Daoy (cell line): ENCODE measurements at places on chromosomes 4 and X.

DNA sequence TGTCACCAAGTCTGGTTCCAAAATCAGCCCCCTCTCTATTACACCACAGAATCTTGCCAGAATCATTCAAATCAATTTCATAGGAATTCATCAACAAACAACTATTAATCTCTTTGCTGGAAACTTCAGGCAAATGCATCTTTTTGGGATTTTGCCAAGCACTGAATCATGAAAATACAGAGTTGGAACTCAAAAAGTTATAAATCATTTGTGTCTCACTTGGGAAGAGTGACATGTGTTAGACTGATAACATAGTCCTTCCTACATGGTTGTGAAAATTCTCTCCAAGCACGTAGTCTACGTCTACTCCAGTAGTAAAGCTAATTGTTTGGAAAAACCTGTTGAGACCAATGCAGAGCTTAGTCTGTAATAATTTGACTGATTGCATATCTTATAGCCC lies 19.0 kb downstream of the CXCL8 start:
- DNase-seq: no peak

DNA sequence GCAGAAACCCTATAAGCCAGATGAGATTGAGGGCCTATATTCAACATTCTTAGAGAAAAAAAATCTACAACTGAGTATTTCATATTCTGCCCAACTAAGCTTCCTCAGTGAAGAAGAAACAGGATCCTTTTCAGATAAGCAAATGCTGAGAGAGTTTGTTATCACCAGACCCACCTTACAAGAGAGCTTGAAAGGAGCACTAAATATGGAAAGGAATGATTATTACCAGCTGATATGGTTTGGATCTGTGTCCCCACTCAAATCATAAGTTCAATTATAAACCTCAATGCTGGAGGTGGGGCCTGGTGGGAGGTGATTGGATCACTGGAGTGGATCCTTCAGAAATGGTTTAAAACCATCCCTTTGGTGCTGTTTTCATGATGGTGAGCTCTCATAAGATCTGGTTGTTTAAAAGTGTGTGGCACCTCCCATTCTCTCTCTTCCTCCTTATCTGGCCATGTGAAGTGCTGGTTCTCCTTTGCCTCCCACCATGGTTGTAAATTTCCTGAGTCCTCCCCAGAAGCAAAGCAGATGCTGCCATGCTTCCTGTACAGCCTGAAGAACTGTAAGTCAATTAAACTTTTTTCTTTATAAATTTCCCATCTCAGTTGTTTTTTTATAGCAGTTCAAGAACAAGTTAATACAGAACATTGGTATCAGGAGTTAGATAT lies 144.2 kb downstream of the MSN start:
- DNase-seq: no peak

GRCh38 chrX:139932073-139932900 lies 566 bp downstream of the ATP11C start:
- peak; percentile 50 for DNase-seq

GRCh38 chr4:113588895-113589668 lies 172.5 kb downstream of the CAMK2D start:
- DNase-seq: no peak

- DNase-seq: peak; percentile 40
Observed at GRCh38 chrX:100829730-100830129, 9.5 kb downstream of the CSTF2 start.

DNA sequence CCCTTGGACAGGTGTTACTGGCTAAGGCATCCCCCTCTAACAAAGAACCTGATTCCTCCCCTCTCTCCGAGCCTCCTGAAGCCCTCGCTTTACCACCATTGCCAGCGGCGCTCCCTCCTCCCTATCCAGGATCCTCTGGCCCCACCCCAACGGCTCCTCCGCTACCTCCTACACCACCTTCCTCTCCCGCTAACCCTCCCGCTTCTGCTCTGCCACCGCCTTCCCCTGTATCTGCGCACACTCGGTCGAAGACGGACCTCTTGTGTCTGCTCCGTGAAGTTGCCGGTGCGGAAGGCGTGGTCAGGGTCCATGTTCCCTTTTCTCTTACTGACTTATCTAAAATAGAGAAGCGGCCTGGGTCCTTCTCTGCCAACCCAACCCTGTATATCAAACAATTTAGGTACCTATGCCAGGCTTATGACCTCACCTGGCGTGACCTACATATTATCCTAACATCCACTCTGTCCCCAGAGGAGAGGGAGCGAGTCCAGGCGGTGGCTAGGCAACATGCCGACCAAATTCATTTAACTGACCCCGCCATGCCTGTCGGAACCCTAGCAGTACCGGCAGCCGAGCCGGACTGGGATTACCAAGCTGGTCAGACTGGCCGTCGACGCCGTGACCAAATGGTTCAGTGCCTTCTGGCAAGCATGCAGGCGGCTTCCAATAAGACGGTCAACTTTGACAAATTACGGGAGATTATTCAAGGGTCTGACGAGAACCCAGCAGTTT lies 958.9 kb downstream of the RPA4 start:
- DNase-seq: peak; percentile 70

DNA sequence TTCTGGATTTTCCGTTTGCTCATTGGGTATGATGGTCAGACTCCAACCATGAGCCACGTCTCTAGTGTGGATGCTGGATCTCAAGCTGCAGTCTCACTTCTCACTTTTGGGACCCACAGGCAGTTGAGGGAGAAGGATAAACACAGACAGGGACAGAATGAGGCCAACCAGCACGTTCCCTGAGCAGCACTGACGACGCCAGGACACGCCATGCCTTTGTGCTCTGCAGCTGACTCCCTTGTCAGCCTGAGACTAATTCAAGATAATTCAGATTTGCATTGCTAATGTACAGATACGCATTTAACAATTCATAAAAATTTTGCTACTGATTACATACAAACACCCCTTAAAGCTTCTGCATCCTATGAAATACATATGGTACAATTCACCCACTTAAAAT lies 106.5 kb downstream of the FAM193A start:
- DNase-seq: no peak

DNA sequence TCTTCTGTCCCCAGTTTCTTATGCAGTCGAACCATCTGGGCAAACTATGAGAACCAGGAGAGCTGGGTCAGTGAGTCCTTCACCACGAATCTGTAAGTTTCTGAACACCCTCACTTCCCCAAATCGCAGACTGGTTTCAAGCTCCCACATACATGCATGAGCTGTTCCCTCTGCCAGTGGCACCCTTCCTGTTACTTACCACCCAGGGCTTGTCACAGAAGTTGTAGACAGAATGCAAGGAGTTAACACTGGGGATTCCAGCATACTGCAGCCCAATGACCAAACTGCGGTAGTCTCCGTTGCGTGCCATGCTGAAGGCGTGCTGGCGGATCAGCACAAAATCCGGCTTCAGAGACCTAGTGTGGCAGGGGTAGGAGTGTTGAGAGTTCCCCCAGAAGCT lies 14.6 kb downstream of the SYN1 start:
- DNase-seq: no peak

GRCh38 chr4:102341201-102341600 lies 4.1 kb downstream of the SLC39A8 start:
- DNase-seq: no peak

DNA sequence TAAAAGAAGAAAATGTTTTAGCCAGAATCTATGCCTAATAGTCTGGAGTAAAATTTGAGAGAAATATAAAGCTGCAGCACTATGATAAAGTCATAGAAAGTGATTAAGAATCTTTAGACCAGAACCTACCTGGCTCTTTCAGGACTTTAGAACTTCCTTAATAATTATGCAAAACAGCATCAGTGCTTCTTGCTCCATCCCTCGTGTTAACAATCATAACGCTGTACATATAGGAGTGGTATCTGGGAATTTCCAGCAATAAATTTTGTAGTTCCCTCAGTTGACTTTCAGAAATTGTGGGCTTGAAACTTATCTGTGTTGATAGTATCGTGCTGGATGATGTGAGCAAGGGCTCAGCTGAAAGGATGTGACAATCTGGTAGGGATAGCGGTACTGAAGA lies 102.1 kb upstream of the RASGEF1B start:
- no peak for DNase-seq

GRCh38 chr4:173507471-173508385 lies 22.3 kb downstream of the HAND2 start:
- DNase-seq: no peak

DNA sequence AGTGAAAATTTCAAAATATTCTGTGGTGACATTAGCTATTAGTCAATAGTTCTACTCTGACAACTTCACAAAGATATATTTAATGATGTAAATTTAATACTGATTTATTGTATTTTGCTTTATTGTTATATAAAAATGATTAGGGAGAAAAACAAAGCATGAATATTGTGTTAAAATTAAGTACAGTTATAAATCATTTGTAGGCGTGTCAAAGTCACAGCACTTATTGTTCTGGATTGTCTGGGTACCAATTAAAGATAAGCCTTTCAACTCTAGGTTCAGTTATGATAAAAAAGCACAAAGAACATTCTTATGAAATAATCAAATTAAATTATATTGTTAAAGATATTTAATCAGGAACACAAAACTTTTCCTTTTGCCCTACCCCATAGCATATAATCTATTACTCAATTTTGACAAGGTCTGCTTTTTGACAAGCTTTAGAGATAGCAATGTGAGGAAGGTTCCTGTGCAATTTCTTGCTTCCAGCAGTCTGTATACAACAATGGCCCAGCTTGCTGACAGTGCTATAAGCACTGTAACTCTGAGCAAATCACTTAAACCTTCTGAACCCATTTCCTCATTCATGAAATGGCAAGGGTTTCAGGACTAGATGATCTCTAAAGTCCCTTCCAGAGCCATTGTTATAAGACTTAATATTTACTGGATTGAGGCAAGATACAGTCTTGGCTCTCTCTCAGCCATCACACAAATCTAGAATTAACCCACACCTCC lies 910.3 kb upstream of the LCORL start:
- no peak for DNase-seq

GRCh38 chrX:129731228-129731627 lies 7.6 kb upstream of the XPNPEP2 start:
- no peak for DNase-seq

DNA sequence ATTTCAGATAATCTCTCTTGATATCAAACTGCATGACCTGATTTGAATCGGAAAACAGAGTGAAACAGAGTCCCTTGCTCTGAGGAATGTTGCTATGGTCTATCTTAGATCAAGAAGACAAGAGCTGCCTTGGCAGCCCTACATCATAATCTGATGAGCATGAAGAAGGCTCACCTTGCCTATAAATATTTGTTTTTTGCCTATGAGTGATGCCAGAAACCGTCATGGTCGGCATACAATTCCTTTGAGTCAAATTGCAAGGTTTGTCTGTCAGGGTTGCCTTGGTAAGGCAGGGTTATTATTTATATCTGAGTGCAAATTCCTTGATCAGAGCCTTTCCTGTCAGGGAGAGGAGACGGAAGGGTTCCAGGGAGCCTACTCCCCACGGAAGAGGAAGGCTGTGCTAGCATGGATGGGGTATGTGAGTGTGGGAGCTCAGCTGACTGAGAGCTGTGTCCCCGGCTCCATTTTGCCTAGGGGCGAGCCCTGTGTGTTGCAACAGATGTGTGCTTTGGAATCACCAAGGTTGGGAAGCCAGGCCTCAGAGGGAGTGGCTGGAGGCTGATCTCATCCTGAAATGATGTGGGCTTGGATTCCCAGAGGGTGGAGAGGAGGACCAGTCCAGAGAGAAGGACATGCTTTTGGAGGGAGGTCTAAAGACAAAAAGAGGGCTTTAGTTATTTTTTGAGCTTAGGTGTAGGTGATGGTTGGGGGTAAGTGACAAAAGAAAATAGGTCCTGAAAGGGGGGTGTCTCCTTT lies 43.6 kb downstream of the RTL9 start:
- peak; percentile 47 for DNase-seq

- DNase-seq: peak; percentile 45
Observed at GRCh38 chrX:119004920-119005524, 30.6 kb downstream of the LONRF3 start.

- DNase-seq: peak; percentile 76
Observed at GRCh38 chr4:159105761-159106243, 2.9 kb downstream of the RAPGEF2 start.

DNA sequence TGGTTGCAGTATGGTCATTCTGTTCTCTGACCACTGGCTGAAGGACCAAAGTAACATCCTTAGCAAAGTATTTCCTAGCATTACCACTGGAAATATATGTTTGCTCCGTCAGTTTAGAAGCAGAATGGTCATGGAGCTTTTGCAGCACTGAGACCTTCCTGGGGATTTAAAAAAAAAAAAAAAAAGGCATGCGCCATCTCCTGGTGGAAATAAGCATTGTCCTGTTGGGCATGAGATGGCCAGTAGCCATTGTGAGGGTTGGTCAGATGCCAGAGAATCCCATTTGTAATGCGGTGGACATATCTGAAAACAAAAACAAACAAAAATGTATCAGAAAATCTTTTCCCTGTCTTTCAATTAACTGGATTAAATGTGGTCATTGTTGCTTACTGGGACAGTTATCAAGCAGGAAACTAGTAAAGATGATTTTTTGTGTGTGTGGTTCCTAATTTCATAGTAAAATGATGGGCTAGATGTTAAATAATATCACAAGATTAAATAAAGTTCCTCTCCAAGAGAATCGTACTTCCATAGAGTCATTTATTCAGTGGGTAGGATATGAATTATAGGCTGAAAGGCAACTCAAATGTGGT lies 139.6 kb downstream of the SOWAHB start:
- peak; percentile 60 for DNase-seq

DNA sequence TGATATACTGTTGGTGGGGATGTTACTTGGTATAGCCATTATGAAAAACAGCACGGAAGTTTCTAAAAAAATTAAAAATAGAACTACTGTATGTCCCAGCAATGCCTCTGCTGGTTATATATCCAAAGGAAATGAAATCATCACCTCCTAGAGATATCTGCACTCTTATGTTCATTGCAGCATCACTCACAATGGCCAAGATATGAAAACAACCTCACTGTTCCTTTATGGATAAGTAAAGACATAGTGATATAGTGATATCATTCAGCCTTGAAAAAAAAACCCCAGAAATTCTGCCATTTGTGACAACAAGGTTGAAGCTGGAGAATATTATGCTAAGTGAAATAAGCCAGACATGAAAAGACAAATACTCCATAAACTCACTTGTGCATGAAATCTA lies 543.8 kb upstream of the SLIT2 start:
- DNase-seq: no peak

- no peak for DNase-seq
Observed at GRCh38 chr4:54107951-54108748, 8.2 kb downstream of the GSX2 start.

DNA sequence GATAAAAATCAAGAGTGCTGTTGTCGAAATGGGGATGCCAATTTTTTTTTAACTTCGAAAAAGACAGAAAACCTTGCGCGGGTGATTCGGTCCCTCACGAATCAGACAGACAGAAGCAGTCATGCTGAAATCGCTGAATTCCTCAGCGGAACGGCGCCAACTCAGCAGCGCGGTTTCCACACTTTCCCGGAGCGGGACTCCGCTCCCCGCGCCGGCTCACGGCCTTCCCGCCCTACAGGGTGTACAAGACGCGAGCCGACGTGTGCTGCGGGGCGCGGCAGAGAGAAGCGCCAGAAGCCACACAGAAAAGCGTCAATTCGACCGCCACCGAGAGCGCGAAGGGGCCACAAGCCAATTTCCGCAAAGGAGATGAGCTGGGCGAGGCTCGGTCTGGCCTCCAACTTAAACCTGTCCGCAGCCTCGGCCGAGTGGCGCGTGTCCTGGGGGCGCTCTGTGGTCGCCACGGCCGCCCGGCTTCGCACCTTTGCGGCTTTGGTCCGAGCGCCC lies 1.3 kb downstream of the NEXMIF start:
- DNase-seq: peak; percentile 4
